ENCODE measurements at places on chromosomes 4 and X. TPM values are rescaled to one million over a fixed set of nuclear protein-coding genes. Genes with fewer than 3 reads are reported as not detected.

RAB9B gene
- total RNA-seq = 0.98 TPM

MND1 gene
- not detected for total RNA-seq

GJB1 gene
- not detected for total RNA-seq

SAP30 gene
- 13.0 TPM for total RNA-seq

PNCK gene
- 9.3 TPM for total RNA-seq

TCEAL1 gene
- 93.1 TPM for total RNA-seq

GSX2 gene
- not detected for total RNA-seq

LINC00632 gene
- total RNA-seq = 140 TPM

GPM6B gene
- total RNA-seq = 15.7 TPM

HELT gene
- not detected for total RNA-seq

TDO2 gene
- not detected for total RNA-seq

PCYT1B gene
- not detected for total RNA-seq

DUX4 gene
- total RNA-seq = not detected

TRMT10A gene
- total RNA-seq = 1.2 TPM

SPARCL1 gene
- total RNA-seq = 558 TPM

ZNF141 gene
- 32.2 TPM for total RNA-seq

EXOC1L gene
- not detected for total RNA-seq

SAGE1 gene
- not detected for total RNA-seq

DDX53 gene
- not detected for total RNA-seq

DUSP21 gene
- not detected for total RNA-seq

LANCL3 gene
- 2.5 TPM for total RNA-seq

LONRF3 gene
- 9.8 TPM for total RNA-seq

SLC7A11 gene
- 1.5 TPM for total RNA-seq

TRAPPC11 gene
- total RNA-seq = 40.3 TPM

MAGEA1 gene
- total RNA-seq = not detected

PDE6B gene
- total RNA-seq = 4.2 TPM

SPINK2 gene
- total RNA-seq = 4.4 TPM

All from vagina (tissue), 2 donors.